ENCODE measurements at places on chromosomes 5 and 9.

DNA sequence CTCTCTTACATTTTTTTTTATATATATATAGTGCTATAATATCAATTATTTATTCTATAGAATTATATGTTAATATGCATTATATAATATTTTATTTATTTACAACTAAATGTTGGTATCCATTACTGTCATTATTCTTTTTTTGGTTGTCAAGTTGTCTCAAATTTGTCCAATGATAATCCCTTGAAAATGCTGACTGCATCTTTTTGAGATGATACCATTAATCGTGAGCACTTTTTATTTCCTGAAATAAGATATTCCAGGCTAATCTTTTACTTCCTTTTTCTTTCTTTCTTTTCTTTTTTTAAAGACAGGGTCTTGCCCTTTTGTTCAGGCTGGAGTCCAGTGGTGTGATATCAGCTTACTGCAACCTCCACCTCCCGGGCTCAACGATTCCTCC is 12.7 kb upstream of the MPDZ start:
- no peaks in the 10 kb centered on the region for H3K27me3 ChIP-seq
- DNase-seq: no peak
- no peaks in the 10 kb centered on the region for H3K4me1 ChIP-seq

- no peak overlapping the region for H3K27ac ChIP-seq
- peaks cover 21% of the 10 kb centered on the region for H3K27me3 ChIP-seq
Measured at GRCh38 chr9:27385606-27386322, 88.8 kb upstream of the EQTN start.

DNA sequence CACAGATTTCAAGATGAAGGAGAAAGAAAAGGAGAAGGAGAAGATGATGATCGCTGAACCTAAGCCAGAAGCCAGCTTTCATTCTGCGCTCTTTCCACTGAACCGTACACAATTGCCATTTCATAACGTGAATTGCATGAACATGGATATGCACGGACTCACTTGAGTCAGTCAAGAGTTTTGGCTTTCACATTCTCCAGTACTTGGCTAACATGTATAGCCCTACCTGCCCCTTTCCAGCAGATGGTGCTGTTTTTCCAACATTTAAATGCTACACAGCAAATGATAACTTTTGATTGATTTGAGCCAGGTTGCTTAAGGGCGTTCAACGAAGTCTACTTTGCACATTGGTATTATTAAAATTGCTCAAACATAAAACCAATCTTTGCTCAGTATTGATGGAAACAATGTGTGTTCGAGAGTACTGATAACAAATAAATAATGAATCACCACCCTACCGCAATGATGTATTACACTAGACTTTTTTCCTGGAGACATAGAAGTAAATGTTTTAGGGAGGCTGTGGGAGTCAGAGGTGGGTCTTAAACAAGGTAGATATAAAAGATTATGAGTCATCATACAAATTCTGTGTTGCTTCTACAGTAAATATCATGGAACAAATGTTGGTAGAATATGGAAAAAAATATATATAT is 196.4 kb downstream of the TRPM3 start:
- no peak overlapping the region for H3K4me3 ChIP-seq
- DNase-seq: no peak
- H3K36me3 ChIP-seq: no peaks in the 10 kb centered on the region
- no peaks in the 10 kb centered on the region for H3K4me1 ChIP-seq
- no peaks in the 10 kb centered on the region for H3K27me3 ChIP-seq
- H3K27ac ChIP-seq: no peak overlapping the region

- DNase-seq: no peak
- H3K36me3 ChIP-seq: no peaks in the 10 kb centered on the region
- H3K27me3 ChIP-seq: peaks cover 11% of the 10 kb centered on the region
- no peak overlapping the region for H3K4me3 ChIP-seq
- no peaks in the 10 kb centered on the region for H3K4me1 ChIP-seq
Measured at GRCh38 chr9:110619831-110620230, 40.3 kb upstream of the SVEP1 start.

GRCh38 chr9:76932757-76933156 is 26.8 kb upstream of the PRUNE2 start:
- H3K4me3 ChIP-seq: no peak overlapping the region
- H3K27me3 ChIP-seq: no peaks in the 10 kb centered on the region
- no peaks in the 10 kb centered on the region for H3K36me3 ChIP-seq
- DNase-seq: no peak

DNA sequence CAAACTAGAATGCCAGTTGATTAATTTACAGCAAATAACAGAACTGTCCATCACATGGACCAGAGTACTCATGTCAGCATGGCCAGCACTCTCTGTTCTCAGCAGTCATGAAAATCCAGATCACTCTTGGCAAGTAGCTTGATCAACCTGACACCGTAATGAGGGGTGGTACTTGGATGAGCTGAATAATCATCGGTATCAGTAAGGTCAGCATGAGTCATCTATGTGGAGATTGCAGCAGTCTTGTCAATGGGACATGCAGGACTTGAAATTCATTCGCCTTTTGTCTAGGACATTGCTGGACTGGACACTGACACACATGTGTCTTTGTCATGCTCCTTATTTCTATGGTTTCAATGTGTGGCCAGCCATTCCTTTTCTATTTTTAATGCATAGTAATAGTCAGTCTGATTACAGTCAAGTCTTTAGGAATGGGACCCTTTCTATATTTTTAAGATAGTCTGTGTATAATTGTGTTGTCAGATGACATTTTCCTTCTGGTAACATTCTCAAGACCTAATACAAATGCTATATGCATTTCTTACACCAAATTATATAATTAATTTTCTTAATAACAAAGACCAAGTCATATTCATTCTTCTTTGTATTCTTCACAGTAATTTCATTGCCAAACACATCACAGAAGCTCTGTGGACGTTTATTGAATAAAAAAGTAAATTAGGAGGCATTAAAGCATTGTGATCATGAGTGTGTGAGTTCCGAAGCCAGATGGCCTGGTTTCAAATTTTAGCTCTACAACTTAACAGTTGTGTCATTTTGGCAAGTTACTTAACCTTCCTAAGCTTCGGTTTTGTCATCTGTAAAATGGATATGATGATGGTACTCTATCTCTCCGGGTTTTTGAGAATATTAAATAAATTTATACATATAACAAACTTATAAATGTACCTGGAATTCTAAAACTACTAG is 57.4 kb downstream of the ADAMTSL1 start:
- H3K4me3 ChIP-seq: no peak overlapping the region
- DNase-seq: no peak
- H3K36me3 ChIP-seq: no peaks in the 10 kb centered on the region
